Activated T-cell treated with anti-CD3 and anti-CD28 coated beads for 1 hour (primary cell): ENCODE measurements at places on chromosomes 2 and 18.
A peak's percentile ranks its signal among the peaks of the same experiment; 100 is the strongest.

DNA sequence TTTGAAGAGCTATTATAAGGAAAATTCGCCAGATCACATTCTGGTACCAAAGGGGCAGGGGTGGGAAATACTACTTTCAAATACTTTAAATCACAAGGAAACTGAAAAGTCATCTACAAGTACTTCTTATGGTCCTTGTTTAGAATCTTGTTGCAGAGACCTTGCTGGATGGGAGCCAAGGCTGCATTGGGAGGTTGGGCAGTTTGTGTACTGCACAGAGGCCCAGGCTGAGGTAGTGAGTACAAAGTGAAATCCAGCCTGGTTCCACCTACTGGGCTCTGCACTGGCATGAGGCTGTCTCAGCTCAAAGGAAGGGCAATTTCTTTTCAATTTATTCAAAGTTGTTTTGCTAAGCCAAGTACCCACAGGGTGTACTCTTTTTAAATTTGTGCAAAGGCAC, 140.3 kb upstream of the DLX2 start:
- DNase-seq = no peak

- no peak for DNase-seq
Observed at GRCh38 chr2:85151026-85151425, 17.8 kb downstream of the TCF7L1 start.

DNA sequence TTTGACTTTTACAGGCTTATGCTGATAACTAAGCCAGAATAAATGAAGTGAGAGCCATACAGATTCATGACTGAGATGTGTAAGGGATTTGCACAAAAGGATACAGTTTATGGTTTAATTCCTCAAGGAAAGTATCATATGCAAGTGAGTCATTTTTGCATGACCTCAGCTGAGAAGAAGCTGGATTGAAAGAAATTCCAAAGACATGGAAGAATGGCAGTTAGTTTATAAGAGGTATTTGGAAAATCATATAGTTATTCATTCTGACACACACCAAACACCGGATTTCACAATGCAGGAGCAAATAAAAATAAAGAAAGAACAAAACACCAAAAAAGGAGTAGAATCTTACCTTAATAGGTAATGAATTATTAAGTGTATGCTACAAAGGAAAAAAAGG, 83.2 kb upstream of the RND3 start:
- DNase-seq = no peak

GRCh38 chr2:109511168-109511567, 102.6 kb downstream of the SEPTIN10 start:
- no peak for DNase-seq

- DNase-seq = no peak
Observed at GRCh38 chr2:101883860-101884259, 107.9 kb upstream of the IL1R2 start.

- DNase-seq = peak; percentile 16
Observed at GRCh38 chr2:234951664-234952269, at the start of gene SH3BP4. SH3BP4 (plus strand) TSS chr2:234952017; CDS start chr2:235035003, 82,986 bp downstream.
